Kidney (tissue), 22 donors: ENCODE measurements at places on chromosomes 2 and 18.

DNA sequence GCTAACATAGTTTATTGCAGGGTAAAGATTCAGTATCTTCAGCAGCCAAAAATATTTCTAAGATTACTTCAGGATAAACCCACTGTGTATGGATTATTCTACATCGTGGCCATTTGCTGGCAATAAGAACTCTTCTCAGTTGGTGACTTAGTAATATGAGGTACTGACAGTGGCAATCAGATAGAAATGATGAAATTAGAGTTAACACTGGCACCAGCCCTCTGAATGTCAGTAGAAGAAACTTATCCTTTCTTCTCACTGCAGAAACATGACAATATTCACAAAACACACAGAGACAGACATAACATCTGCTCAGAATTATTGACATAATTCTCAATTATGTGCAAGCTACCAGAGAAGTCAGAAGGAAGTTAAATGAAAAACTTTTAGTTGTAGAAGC, 246.3 kb upstream of the COL3A1 start:
- H3K36me3 ChIP-seq: no peaks in the 10 kb centered on the region
- H3K27me3 ChIP-seq: no peaks in the 10 kb centered on the region
- H3K27ac ChIP-seq: no peak overlapping the region
- H3K4me1 ChIP-seq: no peaks in the 10 kb centered on the region
- no peak overlapping the region for H3K4me3 ChIP-seq

DNA sequence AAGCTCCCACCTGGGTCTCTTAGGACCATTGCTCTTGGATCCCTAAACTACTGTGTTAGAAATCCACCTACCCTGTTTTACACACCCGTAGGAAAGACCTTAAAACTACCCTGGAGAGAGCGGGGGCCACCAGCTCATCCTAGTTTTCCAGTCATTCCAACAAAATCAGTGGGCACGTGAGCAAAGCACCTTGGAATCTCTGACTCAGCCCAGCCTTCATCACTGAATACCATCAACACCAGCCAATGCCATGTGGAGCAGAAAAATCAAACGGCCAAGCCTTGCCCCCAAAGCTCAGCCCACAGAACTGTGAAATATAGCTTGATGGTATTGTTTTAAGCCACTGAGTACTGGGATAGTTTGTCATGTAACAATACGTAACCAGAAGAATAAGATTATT, 449.7 kb upstream of the CHAC2 start:
- no peak overlapping the region for H3K27ac ChIP-seq
- no peak for DNase-seq
- no peaks in the 10 kb centered on the region for H3K4me1 ChIP-seq
- no peaks in the 10 kb centered on the region for H3K27me3 ChIP-seq
- H3K4me3 ChIP-seq: no peak overlapping the region
- no peaks in the 10 kb centered on the region for H3K36me3 ChIP-seq

- H3K27ac ChIP-seq: no peak overlapping the region
- no peak overlapping the region for H3K4me3 ChIP-seq
- no peak for DNase-seq
- H3K36me3 ChIP-seq: no peaks in the 10 kb centered on the region
- H3K27me3 ChIP-seq: no peaks in the 10 kb centered on the region
- H3K4me1 ChIP-seq: no peaks in the 10 kb centered on the region
These were observed 53.4 kb downstream of the NAPG start for GRCh38 chr18:10579079-10579867.

GRCh38 chr2:221997100-221997499, 301.7 kb downstream of the PAX3 start:
- no peak overlapping the region for H3K4me3 ChIP-seq
- DNase-seq: no peak
- H3K36me3 ChIP-seq: no peaks in the 10 kb centered on the region
- H3K4me1 ChIP-seq: no peaks in the 10 kb centered on the region
- no peak overlapping the region for H3K27ac ChIP-seq

- no peak for DNase-seq
- no peaks in the 10 kb centered on the region for H3K4me1 ChIP-seq
- H3K4me3 ChIP-seq: no peak overlapping the region
- no peaks in the 10 kb centered on the region for H3K36me3 ChIP-seq
- H3K27ac ChIP-seq: no peak overlapping the region
These were observed 91.2 kb downstream of the GLI2 start for GRCh38 chr2:120826716-120827410.

DNA sequence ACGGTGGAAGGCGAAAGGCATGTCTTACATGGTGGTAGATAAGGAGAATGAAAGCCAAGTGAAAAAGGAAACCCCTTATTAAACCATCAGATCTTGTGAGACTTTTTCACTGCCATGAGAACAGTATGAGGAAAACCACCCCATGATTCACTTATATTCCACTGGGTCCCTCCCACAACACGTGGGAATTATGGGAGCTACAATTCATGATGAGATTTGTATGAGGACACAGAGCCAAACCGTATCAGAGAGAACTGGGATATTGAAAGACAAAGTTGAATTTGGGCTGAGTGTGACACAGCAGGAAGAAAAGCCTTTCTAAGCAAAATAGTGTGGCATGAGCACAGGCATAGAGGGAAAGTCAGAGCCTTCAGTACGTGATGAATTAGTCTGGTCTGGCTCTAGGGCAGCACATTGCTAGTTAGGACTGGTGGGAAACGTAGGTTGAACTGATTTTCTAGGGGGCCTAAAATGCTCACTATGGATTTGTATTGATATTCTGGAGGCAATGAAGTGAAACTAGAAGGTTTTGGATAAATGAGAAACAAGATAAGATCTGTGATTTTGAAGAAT, 84.8 kb upstream of the RND3 start:
- H3K4me1 ChIP-seq: no peaks in the 10 kb centered on the region
- no peak overlapping the region for H3K27ac ChIP-seq
- DNase-seq: no peak
- H3K36me3 ChIP-seq: no peaks in the 10 kb centered on the region
